ENCODE measurements at places on chromosomes 4 and X. TPM values are rescaled to one million over a fixed set of nuclear protein-coding genes. Genes with fewer than 3 reads are reported as not detected.

Gene SEC24D
- 39.3 TPM for total RNA-seq

Gene AFM
- not detected for total RNA-seq

Gene NWD2
- total RNA-seq = not detected

Gene CXCL8
- total RNA-seq = 35.7 TPM

Gene PPP2R2C
- 0.39 TPM for total RNA-seq

Gene RIBC1
- total RNA-seq = 0.13 TPM

Gene MTNR1A
- not detected for total RNA-seq

Gene PABPC1L2B
- not detected for total RNA-seq

Gene TASL
- total RNA-seq = not detected

Gene SPON2
- 0.26 TPM for total RNA-seq

DNA sequence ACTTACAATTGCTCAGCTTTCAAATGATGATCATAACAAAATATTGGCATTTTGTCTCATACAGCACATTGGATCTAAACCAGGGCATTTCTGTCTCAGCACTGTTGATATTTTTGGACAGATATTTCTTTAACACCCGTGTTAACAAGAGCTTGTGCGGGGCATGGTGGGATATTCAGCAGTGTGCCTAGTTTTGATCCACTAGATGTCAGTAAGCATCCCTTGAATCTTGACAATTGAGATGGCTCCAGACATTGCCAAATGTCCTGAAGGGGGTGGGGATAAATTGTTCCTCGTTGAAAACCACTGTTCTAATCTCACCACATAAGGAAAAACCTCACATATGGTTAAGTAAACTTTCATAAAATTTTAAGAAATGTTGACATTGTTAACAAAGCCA is 806.3 kb downstream of the STIM2 start:
- no peak for DNase-seq

GRCh38 chr4:89657931-89658700 is 178.8 kb downstream of the SNCA start:
- peak; percentile 64 for DNase-seq

DNA sequence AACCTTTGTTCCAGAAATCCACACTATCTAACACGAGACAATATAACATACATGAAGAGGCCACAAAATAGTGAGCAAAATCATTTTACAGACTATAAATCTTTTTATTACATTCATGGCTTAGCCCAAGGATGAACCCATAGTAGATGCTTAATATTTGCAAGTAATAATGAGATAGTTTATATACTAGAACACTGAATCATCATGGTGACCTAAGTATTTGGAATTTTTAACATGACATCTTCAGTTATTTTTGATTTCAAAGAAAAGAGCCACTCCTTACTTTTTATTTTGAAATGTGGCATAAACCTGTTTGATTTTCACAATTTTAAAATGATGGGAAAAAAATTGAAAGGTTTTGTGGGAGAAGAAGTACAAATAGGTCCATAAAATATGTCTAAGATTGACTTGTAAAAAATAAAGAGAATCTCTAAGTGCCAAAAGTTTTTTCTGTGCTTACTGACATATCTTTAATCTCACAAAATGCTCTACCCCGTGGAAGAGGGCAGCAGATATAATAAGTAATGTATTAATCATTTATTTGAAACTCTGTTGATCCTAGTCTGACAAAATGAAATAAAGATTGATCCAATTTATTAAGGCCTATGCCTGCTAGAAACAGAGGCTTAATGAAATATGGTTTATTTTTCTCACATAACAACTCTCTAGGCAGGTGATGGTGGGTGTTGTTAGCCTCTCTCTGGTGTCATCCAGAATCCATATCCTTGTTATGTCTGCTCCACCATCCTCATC is 224.5 kb upstream of the CENPE start:
- DNase-seq = no peak

DNA sequence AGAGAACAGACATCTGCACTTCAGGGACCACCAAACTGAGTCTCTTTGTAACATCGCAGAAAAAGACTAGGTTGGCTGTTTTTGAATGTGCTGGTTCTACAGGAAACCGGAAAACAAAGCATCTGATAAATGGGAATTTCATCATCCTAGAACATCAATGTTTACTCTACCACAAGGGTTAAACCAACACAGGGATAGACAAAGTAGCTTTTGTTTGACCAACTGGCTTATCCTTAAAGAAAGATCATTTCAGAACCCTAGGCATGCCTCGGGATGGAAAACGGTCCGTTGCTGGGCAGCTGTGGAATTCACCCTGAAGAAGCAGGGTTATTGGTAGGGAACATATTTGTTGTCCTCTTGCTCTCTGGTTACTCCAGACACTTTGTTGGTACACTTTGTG is 2355.5 kb upstream of the AGA start:
- DNase-seq = no peak

GRCh38 chrX:154873329-154873728 is 12.8 kb upstream of the F8A1 start:
- DNase-seq = no peak

DNA sequence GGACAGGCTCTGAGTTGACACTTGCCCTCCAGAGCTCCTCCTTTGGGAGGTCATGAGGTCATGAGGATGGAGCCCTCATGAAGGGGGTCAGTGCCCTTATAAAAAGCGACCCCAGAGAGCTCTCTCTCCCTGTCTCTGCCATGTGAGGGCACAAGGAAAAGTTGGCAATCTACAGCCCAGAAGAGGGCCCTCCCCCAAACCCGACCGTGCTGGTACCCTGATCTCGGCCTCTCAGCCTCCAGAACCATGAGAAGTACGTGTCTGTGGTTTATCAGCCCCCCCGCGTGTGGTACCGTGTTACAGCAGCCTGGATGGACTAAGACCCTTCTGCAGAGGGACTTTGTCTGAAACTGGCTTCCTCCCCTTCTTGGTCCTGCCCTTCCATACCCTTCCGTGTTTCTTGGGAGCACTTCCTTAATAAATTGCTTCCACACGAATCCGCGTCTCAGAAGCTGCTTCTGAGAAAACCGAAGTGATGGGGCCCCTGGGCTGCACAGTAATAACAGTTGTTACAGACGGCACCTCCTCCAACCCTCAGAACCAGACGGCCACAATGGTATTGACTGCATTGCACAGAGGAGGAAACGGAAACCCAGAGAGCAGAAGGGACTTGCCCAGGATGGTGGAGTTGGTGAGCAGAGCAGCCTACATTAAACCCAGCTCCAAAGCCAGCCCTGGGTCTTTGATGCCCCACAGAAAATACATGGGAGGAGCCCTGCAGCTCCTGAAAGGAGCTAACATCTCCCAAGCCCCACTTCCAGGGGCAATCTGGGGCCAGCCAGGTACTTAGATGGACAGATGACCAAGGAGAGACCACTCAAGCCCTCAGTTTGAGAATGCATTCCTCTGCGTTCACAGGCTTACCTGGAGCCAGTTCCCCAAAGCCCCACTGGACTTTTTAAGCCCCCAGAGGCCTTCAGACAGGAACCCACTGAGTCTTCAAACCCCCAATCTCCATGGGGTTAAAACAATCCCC is 242.7 kb downstream of the BCOR start:
- DNase-seq = peak; percentile 7

GRCh38 chr4:78667325-78667724 is 108.8 kb upstream of the BMP2K start:
- DNase-seq = no peak

DNA sequence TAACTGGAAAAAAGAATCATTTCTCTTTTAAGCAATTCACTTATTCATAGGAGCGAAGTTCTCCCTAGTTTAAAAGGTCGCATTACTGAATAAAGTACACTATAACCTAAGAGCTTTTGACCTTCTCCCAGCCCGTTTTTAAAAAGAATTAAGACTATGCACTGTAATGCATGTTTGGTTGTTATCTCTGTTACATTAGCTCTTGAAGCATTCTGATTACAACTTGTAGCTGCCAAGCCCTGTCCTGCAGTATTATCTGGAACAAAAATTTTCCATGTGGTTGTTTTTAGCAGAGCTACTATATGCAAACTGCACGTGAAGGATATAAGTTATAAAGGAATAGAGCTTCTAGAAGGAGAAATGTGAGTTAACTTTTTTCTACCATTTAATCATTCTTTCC is 8.1 kb downstream of the GAB1 start:
- DNase-seq = no peak

- DNase-seq = no peak
These were observed 1664.3 kb downstream of the C4orf33 start for GRCh38 chr4:130760246-130760645.
